Urinary bladder (tissue), 4 donors: ENCODE measurements at places on chromosomes 5 and 9. TPM values are rescaled to one million over a fixed set of nuclear protein-coding genes. Genes with fewer than 3 reads are reported as not detected.

SYK gene
- total RNA-seq, result 12.1 TPM

GRCh38 chr5:170076211-170076610 is 29.5 kb upstream of the FOXI1 start:
- DNase-seq, result no peak

DNA sequence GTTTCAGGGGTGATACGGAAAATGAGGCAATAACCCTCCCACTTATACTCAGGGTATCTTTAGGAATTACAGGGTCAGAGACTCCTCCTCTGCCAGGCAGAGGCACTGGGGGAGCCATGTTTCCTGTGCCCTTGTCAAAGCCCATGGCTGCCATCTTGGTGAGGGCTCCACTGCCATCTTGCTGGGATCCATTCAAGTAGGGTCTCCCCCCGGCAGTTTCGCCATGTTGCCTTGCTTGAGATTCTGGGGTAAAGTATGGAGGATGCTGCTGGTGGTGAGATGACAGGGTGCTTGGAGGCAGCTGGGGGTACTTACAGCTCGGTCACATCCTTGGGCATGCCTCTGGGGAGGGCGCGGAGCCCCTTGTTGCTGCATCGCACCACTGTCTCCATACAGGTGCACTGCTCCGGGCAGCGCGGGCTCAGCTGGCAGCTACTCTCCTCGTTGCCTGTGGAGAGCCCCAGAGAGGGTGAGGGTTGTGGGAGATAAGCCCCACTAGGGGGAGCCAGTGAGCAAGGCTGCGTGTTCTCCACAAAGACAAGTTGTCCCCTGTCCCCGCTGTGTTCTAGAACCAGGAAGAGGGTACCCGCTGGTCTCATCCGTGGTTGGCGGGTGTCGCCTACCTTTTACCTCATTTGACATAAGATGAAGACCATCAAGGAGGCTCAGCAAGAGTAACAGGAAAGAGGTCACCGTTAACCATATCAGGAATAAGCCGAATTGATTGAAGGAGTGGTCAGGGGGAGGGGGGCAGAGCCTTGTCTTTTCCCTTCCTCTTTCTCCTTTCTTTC is 169.0 kb upstream of the PANK3 start:
- no peak for DNase-seq

CANX gene
- total RNA-seq, result 422 TPM

GRCh38 chr5:54360925-54361662 is 50.7 kb upstream of the ARL15 start:
- no peak for DNase-seq

FRMPD1 gene
- total RNA-seq, result 1.1 TPM

GRCh38 chr9:113611461-113612215 is 148.1 kb downstream of the RGS3 start:
- no peak for DNase-seq

DNA sequence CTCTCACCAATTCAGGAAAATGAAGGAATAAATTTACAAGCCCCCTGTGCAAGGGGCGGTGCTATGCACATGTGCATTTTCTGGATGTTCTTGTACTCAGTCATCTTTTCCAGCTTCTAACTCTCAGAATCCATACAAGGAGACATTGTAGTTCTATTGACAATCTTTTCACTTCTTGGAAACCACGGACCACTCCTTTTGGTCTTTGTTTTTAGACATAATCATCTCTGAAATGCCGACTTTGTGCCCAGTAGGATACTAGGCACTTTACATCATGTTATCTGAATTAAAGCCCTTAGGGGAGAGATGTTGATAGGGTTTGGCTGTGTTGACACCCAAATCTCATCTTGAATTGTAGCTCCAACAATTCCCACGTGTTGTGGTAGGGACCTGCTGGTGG is 322.6 kb upstream of the WWC1 start:
- DNase-seq, result no peak

DNA sequence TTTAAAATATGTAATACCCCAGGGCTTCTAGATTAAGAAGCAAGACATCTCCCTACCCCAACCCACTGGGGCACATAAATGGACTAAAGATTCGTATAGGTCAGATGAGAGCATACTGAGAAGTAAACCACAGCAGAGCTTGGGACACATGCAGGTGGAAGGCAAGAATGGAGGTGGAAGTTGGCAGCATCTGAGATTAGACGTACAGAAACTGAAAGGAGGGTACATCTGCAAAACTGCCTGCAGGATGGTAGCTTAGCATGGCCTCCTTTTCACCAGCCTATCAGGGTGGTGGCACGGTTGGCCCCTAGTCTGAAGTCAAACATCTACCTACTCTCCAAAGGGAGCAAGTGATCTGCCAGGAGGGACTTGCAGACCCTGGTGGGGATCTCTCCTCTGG is 181.8 kb downstream of the TSSK1B start:
- no peak for DNase-seq

RAD23B gene
- total RNA-seq, result 118 TPM

GRCh38 chr9:94821098-94821887 is 94.8 kb downstream of the AOPEP start:
- DNase-seq, result no peak

DNA sequence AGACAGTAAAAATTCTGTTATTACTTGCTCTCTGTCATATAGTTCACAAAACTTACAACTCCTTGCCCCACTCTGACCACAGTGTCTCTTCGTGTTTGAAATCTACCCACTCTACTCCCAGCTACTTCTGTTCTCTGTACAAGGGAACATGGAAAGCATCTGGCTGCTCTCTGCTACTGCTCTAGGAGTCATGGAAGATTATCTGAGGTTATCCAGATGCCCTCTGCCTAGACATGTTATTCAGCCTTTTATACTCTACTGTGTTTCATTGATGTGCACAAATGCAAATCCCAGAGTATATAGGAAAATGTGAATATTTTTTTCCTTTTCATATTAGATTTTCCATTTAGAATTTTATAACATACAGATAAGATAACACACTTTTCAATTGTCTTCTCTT is 1525.6 kb downstream of the MAT2B start:
- no peak for DNase-seq

LSM11 gene
- 15.5 TPM for total RNA-seq

DNA sequence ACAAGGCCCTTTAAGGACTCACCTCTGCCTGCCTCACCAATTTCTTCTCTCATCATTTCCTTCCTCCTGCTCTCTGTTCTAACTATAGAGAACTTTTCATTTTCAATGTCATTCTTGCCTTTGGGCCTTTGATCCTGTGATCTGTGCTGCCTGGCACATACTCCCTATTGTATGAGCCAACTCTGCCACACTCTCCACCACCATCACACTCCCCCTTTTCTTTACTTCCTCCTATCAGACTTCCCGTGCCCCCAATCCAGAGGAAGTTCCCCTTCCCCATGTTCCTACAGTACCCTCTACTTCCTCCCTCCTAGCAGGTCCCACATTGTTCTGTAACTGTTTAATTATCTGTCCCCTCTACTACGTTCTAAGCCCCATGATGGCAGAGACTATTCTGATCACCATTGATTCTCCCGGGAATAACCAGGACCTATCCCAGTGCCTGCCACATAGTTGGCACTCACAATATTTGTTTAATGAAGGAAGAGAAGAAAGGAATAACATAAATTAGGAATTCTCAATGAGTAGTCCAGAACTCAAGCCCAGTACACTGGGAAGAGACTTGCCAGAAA is 27.5 kb downstream of the ADAM19 start:
- no peak for DNase-seq

POU5F2 gene
- 10.5 TPM for total RNA-seq

- DNase-seq, result no peak
Observed at GRCh38 chr9:75658301-75658905, 232.1 kb upstream of the PCSK5 start.

OGN gene
- 822 TPM for total RNA-seq

- no peak for DNase-seq
Observed at GRCh38 chr9:100098046-100098886, 534 bp downstream of the ERP44 start.

DNA sequence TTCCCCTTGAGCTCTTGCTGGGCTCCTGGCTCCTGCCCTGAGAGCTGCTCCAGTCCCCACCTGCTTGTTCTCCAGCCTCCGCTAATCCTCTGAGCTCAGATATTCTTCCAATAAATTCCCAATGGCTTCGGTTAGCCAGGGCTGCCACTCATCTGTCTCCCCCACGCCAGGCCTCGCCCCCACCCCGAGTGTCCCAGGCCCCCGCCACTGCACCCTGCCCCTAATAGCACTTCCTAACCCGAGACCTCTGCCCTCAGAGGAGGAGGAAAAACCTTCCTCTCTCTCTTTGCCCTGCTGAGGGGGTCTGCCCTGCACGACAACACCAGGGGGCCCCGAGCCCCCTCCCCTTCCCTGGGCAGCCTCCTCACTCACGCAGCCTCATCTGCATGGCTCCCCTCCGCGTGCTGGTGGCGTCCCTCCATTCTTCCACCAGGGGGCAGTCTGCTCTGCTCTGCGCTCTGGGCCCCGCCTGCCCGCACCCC is 5.4 kb upstream of the LCN15 start:
- DNase-seq, result no peak

NMUR2 gene
- not detected for total RNA-seq

DNAH5 gene
- total RNA-seq, result 0.48 TPM

DNA sequence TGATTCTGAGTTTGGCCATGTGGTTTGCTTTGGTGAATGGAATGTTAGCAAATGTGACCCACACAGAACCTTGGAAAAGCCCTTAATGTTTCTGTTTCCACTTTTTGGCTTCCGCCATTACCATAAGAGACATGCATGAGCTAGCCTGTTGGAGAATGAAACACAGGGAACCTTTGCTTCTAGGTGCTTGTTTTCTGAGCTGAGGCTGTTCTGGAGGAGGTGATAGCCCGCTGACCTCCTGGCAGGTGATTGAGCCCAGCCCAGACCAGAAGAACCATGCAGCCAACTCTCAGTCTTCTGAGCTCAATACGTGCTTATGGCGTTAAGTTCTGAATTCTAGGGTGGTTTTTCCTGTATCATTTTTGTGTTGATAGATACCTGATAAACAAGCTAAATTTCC is 148.6 kb upstream of the KLF9 start:
- no peak for DNase-seq

GRCh38 chr9:14529054-14529453 is 164.2 kb downstream of the ZDHHC21 start:
- no peak for DNase-seq

GRCh38 chr9:135559606-135560005 is 1.9 kb upstream of the PAEP start:
- DNase-seq, result no peak

DNA sequence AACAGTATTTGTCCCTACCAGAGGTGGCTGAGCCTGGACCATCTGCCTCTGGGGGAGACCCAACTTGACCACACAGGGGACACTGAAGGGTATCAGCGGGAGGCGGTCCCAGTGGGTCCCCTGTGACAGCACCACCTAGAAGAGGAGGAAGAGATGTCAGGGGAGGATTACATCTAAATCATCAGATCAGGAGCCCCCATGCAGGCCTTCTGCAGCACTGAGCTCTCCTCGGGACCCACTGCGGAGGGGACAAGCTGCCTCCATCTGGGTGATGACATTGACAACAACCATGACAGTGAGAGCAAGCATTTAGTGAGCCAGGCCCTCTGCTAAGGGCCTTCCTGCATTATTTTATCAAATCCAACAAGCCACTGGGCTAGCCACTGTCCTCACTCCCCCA is 12.3 kb downstream of the ORM2 start:
- no peak for DNase-seq

- DNase-seq, result no peak
Observed at GRCh38 chr5:78369680-78370079, 9.3 kb downstream of the SCAMP1 start.

FPGS gene
- total RNA-seq, result 18.6 TPM
